ENCODE measurements at places on chromosomes 5 and 9. TPM values are rescaled to one million over a fixed set of nuclear protein-coding genes. Genes with fewer than 3 reads are reported as not detected.
A peak's percentile ranks its signal among the peaks of the same experiment; 100 is the strongest.

DNA sequence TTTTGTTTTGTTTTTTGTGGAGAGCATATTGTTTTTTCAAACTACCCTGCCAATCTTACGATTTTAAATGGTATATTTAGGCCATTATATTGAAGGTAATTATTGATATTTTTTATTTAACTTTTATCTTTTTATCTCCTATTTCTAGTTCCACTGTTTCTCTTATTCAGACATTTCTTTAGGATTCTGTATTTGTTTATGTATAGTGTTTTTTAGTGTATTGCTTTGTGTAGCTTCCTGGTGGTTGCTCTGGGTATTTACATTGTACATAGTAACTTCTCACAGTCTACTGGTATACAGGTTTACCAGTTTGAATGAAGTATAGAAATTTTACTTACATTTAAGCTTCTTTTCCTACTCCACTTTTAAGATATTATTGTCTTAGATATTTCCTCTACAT is 63.2 kb downstream of the ERCC6L2 start:
- DNase-seq = no peak
- no peak overlapping the region for H3K27ac ChIP-seq
- H3K4me3 ChIP-seq = no peak overlapping the region

Gene SPATA31C1
- not detected for total RNA-seq

GRCh38 chr5:111223787-111224560 is at the start of gene CAMK4:
TSS of gene CAMK4 (plus strand) at chr5:111224384. CDS start at chr5:111224484, 100 bp downstream.
- H3K36me3 ChIP-seq = no peaks in the 10 kb centered on the region
- H3K27ac ChIP-seq = no peak within 1 kb of the TSS
- peaks cover 23% of the 10 kb centered on the region for H3K27me3 ChIP-seq

DNA sequence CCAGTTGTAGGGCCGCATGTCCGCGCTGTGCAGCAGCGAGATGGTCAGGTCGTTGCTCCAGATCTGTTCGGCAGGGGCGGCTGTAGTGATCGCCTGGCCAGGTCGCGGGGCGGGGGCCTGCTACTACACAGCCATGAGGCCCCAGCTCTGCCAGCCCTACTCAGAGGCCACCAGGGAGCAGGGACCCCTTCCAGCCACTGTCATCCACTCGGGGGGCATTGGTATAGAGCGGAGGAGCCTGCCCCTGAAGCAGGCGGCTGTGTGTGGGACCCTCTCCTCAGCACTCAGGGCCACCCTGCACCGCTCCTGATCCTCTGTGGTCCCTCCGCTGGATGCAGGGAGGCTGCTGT is 1.7 kb downstream of the FBXW5 start:
- H3K27ac ChIP-seq = peak overlapping the region; percentile 96
- H3K36me3 ChIP-seq = peaks cover 28% of the 10 kb centered on the region
- no peaks in the 10 kb centered on the region for H3K27me3 ChIP-seq
- H3K4me1 ChIP-seq = peaks cover 29% of the 10 kb centered on the region
- DNase-seq = no peak

DNA sequence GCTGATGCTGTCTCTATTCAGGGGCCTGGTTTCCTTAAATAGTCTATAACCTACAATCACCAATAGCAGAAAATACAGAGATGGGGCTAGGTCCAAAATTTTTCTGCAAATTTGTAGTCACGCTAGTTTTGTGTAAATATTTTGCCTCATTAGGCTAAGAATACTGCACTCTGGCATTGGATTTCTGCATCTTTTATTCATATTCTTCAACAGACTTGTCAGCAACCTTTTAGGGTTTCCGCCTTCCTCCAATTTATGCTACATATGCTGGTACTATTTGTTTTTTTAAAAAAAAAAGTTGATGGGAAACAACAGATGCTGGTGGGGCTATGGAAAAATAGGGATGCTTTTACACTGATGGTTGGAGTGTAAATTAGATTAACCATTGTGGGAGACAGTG is 202.3 kb downstream of the GABRB2 start:
- H3K4me1 ChIP-seq = no peaks in the 10 kb centered on the region
- H3K36me3 ChIP-seq = no peaks in the 10 kb centered on the region
- no peak overlapping the region for H3K4me3 ChIP-seq
- no peak overlapping the region for H3K27ac ChIP-seq
- no peaks in the 10 kb centered on the region for H3K27me3 ChIP-seq

DNA sequence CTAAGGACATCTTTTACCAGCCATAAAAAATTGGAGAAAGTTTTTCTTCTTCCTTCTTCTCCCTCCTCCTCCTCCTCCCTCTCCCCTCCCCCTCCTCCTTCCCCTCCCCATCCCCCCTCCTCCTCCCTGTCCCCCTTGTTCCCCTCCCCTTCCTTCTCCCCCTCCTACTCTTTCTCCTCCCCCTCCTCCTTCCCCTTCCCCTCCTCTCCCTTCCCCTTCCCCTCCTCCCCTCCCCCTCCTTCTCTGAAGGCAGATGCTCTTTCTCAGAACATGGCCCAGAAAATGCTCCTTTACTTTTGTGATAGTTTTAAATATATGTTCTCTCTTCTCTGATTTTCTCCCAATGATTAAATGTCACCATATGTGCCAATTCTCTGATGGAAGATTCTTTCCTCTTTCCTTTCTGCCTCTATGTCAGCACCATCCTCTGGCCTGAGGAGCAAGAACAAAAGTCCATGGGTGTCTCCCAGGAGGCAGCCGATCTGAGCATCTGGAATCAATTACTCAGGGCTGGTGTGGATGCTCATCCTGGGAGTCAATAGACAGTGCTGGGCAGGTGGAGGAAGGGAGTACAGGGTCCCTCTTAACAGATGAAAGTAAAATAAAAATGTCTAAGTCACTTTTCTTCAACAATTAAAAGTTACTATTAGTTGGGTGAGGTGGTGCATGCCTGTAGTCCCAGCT is 63.0 kb upstream of the GNA14 start:
- no peak for DNase-seq
- H3K36me3 ChIP-seq = no peaks in the 10 kb centered on the region
- H3K27ac ChIP-seq = no peak overlapping the region
- H3K27me3 ChIP-seq = no peaks in the 10 kb centered on the region
- no peaks in the 10 kb centered on the region for H3K4me1 ChIP-seq
- no peak overlapping the region for H3K4me3 ChIP-seq

DNA sequence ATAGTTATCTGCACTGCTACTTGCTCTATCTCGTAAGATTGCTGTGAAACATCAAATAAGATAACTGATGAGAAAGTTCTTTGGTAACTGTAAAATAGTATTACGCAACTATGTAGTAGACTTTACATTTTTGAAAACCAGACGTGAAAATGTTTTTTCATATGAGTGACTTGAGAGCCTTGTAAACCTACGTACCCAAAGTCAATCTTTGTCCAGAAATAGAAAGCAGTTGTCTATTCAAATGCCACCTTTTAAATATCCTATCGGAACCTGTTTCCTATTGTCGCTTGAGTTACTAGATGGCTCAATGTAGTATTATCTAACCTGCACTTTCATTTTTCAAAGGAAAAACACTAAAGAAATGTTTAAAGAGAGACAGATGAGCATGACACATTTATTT is 1.6 kb downstream of the FNIP1 start:
- peaks cover 61% of the 10 kb centered on the region for H3K4me1 ChIP-seq
- H3K4me3 ChIP-seq = peak overlapping the region; percentile 88
- DNase-seq = no peak
- H3K27ac ChIP-seq = peak overlapping the region; percentile 99

Gene CD74
- total RNA-seq = 123 TPM

GRCh38 chr5:63963080-63963735 is 963 bp upstream of the HTR1A start:
- no peak overlapping the region for H3K4me3 ChIP-seq
- no peak for DNase-seq
- H3K36me3 ChIP-seq = no peaks in the 10 kb centered on the region
- peaks cover 38% of the 10 kb centered on the region for H3K27me3 ChIP-seq

DNA sequence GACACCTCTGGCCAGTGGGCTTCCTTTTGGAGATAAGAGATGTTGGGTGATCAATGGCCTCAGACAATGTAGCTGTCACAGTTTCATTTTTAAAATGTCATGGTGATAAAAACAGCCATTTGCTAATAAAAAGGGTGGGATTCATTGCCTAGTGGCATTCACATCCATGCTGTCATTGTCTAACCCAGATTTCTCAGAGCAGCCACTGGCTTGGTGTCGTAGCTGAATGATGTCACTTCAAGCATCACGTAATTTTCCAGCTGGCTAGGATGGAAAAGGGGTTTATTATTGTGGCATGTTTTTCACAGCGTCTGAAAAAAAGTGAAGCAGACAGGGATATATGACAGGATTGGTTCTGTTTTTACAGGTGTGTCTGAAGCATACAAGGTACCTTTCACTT is 184.7 kb downstream of the AOPEP start:
- no peaks in the 10 kb centered on the region for H3K36me3 ChIP-seq
- peaks cover 21% of the 10 kb centered on the region for H3K4me1 ChIP-seq
- no peaks in the 10 kb centered on the region for H3K27me3 ChIP-seq

- peaks cover 9% of the 10 kb centered on the region for H3K27me3 ChIP-seq
- DNase-seq = no peak
- H3K4me3 ChIP-seq = no peak overlapping the region
- H3K36me3 ChIP-seq = no peaks in the 10 kb centered on the region
- peaks cover 6% of the 10 kb centered on the region for H3K4me1 ChIP-seq
- no peak overlapping the region for H3K27ac ChIP-seq
Observed at GRCh38 chr9:96721731-96722429, 56.0 kb downstream of the ZNF510 start.

GRCh38 chr9:79408617-79409016 is 163.1 kb upstream of the TLE4 start:
- H3K36me3 ChIP-seq = no peaks in the 10 kb centered on the region
- no peak overlapping the region for H3K27ac ChIP-seq
- H3K4me1 ChIP-seq = no peaks in the 10 kb centered on the region
- no peaks in the 10 kb centered on the region for H3K27me3 ChIP-seq
- H3K4me3 ChIP-seq = no peak overlapping the region
- no peak for DNase-seq

- no peak overlapping the region for H3K4me3 ChIP-seq
- H3K4me1 ChIP-seq = peaks cover 3% of the 10 kb centered on the region
- no peak overlapping the region for H3K27ac ChIP-seq
- DNase-seq = no peak
- no peaks in the 10 kb centered on the region for H3K36me3 ChIP-seq
- no peaks in the 10 kb centered on the region for H3K27me3 ChIP-seq
Observed at GRCh38 chr9:69030851-69031645, 4.5 kb upstream of the FXN start.

GRCh38 chr5:177607452-177608192 is 7.7 kb downstream of the B4GALT7 start:
- H3K27me3 ChIP-seq = no peaks in the 10 kb centered on the region
- no peaks in the 10 kb centered on the region for H3K4me1 ChIP-seq
- H3K27ac ChIP-seq = no peak overlapping the region
- peak; percentile 55 for DNase-seq
- no peaks in the 10 kb centered on the region for H3K36me3 ChIP-seq

Gene TMEM215
- not detected for total RNA-seq

Gene OSTF1
- total RNA-seq = 5.5 TPM

DNA sequence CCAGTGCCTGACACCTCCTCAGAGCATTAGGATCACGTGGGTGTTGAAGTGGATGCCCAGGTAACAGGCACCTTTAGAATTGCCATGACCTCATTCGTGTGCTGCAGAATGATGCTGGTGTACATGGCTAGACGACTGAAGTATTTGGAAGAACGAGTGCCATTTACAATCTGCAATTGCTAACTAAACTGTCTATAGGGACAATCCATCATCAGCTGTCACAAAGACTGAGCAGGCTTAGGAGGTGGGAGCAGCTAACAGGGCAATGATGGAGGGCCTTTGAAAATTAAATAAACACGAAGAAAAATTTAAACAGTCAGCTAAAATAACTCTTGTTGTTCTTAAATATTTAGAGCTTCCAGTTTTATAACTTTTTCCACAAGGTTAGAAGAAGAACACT is 375.8 kb downstream of the GADD45G start:
- no peaks in the 10 kb centered on the region for H3K36me3 ChIP-seq
- no peak overlapping the region for H3K4me3 ChIP-seq
- no peak for DNase-seq
- no peaks in the 10 kb centered on the region for H3K4me1 ChIP-seq

GRCh38 chr5:170466988-170467707 is 36.7 kb upstream of the KCNIP1 start:
- H3K4me3 ChIP-seq = no peak overlapping the region
- no peaks in the 10 kb centered on the region for H3K4me1 ChIP-seq
- H3K27me3 ChIP-seq = no peaks in the 10 kb centered on the region
- no peaks in the 10 kb centered on the region for H3K36me3 ChIP-seq

DNA sequence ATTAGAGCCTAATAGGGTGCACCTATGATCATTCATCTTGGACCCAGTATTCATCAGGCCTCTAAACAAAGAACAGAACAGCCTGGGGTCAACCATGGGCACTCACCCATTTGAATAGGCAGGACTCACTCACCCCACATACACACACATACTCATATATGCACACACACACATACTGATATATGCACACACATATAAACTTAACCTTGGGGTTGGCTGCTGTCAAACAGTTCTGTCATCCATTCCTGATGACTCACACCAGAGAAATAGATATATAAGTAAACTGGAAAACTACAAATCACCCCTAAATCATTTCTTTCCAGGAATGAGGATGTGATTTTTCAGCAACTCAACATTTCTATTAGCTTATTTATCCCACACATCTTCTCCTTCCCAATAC is 51.3 kb downstream of the ARL15 start:
- peaks cover 7% of the 10 kb centered on the region for H3K4me1 ChIP-seq
- H3K27me3 ChIP-seq = no peaks in the 10 kb centered on the region
- DNase-seq = no peak
- no peak overlapping the region for H3K27ac ChIP-seq
- H3K4me3 ChIP-seq = no peak overlapping the region
- H3K36me3 ChIP-seq = no peaks in the 10 kb centered on the region

DNA sequence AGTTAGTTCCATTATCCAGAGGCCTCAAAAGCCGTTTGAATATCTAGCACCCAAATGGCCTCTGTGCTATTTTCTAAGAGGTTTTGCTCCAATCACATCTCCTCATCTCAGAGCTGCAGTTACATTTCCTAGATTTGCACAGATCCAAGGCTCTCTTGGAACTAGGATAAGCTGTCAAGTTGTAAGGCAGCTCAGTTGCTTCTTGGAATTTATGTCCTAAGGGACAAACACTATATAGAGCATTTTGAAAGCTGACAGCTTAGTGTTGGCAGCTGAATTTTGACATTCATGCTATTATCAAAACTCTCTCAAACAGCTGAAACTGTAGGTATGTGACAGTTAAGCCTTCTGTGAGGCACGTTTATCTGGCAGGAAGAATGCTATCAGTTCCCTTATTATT is 97.0 kb downstream of the MACIR start:
- H3K36me3 ChIP-seq = no peaks in the 10 kb centered on the region
- no peak overlapping the region for H3K4me3 ChIP-seq
- no peaks in the 10 kb centered on the region for H3K27me3 ChIP-seq
- no peak overlapping the region for H3K27ac ChIP-seq
- H3K4me1 ChIP-seq = no peaks in the 10 kb centered on the region

DNA sequence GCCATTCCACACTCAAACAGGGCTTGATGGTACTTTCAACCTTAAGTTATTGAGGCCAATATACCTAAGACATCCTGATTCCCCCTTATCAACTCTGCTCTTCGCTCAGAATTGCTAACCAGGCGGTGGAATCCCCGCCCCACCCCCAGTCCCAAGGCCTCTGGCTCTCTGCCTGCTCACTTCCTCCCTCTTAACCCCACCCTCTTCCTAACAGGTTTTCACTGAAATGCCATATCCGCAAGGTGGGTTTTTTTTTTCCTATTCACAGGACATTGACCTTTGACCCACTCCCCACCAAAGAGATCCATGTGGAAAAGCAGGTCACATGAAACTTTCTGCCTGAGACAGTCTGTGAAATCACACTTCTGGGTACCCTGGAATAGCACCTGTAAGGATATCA is 66.6 kb upstream of the IFNK start:
- no peak for DNase-seq
- no peak overlapping the region for H3K4me3 ChIP-seq
- H3K36me3 ChIP-seq = peaks cover 3% of the 10 kb centered on the region
- H3K27me3 ChIP-seq = no peaks in the 10 kb centered on the region

Gene IL13
- not detected for total RNA-seq

Data from gastrocnemius medialis (tissue), 4 donors.